ENCODE measurements at places on chromosomes 6 and 20. TPM values are rescaled to one million over a fixed set of nuclear protein-coding genes. Genes with fewer than 3 reads are reported as not detected.

GRCh38 chr20:25044660-25045342, 13.1 kb downstream of the ACSS1 start:
- DNase-seq: no peak

- no peak for DNase-seq
Measured at GRCh38 chr6:24927277-24927955, 8.3 kb downstream of the RIPOR2 start.

GRCh38 chr20:2207770-2208097, 88.1 kb upstream of the TGM3 start:
- no peak for DNase-seq

GRCh38 chr6:137148306-137149034, 25.0 kb downstream of the IL22RA2 start:
- DNase-seq: no peak

GRCh38 chr6:21109391-21110178, 484.0 kb upstream of the SOX4 start:
- no peak for DNase-seq

DNA sequence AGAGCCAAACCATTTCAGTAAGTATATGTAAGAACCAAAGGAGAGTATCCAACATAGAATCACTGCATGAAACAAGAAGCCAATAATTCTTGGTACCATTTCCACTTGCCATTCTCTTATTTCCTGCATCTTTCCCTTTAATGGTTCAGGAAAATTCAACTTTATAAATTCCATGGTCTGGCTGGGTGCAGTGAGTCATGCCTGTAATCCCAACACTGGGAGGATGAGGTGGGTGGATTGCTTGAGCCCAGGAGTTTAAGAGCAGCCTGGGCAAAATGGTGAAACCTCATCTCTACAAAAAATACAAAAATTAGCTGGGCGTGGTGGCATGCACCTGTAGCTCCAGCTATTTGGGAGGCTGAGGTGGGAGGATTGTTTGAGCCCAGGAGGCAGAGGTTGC, 21.2 kb downstream of the NHLRC1 start:
- DNase-seq: no peak

- DNase-seq: no peak
Measured at GRCh38 chr6:54998576-54998975, 152.0 kb downstream of the FAM83B start.

DNA sequence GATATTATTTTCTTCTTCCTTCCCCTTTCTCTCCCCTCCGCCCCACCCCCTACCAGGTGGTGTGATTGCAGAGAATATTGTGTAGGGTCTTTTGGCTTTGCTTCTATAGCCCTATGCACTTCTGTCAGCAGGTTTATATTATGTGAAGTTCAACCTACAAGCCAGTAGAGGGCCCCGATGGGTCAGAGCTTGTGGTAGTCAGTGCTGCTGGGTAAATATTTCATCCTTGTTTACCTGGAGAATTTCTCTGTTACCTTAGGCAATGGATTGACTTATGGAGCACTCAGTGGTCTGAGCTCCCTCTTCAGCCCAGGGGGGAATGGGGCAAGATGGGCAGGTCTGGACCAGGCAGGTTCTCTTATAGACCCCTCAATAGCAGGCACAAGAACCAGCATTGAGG, 720.9 kb downstream of the GRIK2 start:
- DNase-seq: no peak

- DNase-seq: no peak
Measured at GRCh38 chr6:106184629-106185028, 98.5 kb downstream of the PRDM1 start.

GRCh38 chr20:18314786-18315406, 26.6 kb downstream of the ZNF133 start:
- no peak for DNase-seq

GRCh38 chr20:24033151-24033550, 44.6 kb upstream of the GGTLC1 start:
- DNase-seq: peak; percentile 26

SLCO4A1 gene
- total RNA-seq: 55.0 TPM

GRCh38 chr20:1664911-1665310, 7.3 kb upstream of the SIRPG start:
- peak; percentile 74 for DNase-seq

DNA sequence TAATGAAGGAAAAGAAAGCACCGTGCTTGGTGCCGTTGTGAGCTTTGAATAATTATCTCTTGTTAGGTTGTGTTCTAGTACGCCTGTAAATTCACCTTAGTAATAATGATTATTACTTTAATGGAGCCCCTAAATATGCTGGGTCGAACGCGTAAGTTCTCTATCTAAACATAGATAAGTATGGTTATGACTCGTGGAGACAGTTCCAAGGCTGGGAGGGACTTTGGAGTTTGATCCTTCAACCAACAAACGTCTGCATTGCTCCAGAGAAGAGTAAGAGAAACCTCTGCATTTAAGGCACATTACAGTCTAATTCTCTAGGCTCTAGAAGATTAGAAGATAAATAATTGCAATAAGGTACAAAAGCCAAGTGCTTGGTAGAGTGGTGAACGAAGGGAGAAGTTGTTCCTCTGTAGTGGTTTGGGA, 514 bp downstream of the ACOT13 start:
- no peak for DNase-seq

FAM83C gene
- total RNA-seq: not detected

TRIM10 gene
- total RNA-seq: not detected

SAMD3 gene
- total RNA-seq: 2.7 TPM

DNA sequence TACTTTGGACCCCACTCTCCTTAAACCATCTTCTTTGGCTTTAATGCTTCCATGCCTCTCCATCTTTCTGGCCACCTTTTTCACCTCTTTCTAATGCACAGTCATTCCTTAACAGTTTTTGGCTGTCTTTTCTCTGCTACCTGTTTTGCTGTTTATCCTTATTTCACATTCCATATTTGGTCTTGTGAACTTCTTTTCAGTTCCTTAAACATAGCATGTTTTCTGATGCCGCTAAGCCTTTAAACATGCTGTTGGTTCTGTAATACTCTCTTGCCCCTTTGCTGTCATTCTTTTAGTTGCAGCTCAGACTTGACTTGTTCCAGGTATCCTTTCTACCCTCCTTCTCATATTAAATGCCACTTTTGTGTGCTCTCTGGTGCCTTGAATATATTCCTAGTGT, 35.8 kb downstream of the TOP1 start:
- DNase-seq: no peak

DNA sequence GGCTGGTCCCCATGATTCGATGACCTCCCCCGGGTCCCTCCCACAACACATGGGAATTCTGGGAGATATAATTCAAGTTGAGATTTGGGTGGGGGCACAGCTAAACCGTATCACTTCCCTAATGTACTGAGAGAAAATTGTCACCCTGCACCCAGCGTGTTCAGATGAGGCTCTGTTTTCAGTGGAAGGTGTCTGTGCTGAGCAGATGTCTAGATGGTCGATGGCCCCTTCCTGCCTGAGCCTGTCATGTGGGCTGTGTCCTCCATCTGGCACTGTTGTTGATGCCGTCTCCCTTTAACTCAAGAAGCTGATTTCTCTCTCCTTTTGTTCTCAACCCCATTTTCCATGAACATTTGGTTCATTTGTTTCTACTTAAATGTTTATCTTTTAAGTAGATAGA, 37.0 kb downstream of the TMEM181 start:
- no peak for DNase-seq

SIM1 gene
- total RNA-seq: not detected

DNA sequence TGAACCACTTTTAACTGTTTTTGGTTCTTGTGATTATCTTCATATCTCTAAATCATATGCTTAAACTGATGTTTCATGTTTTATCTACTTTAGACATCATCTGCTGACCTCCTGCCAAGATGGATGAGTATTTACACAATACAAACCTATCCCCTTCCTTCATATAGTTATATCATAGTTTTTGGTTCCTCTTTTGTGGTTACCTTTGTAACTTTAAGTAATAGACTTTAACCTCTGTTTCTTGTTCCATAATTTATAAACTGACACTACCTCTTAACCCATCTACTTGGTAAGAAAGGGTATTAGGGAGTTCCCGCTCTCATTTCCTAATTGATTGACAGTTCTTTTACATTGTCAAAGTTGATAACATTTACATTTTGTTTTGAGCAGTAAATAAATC, 11.9 kb downstream of the PCMT1 start:
- DNase-seq: no peak

DNA sequence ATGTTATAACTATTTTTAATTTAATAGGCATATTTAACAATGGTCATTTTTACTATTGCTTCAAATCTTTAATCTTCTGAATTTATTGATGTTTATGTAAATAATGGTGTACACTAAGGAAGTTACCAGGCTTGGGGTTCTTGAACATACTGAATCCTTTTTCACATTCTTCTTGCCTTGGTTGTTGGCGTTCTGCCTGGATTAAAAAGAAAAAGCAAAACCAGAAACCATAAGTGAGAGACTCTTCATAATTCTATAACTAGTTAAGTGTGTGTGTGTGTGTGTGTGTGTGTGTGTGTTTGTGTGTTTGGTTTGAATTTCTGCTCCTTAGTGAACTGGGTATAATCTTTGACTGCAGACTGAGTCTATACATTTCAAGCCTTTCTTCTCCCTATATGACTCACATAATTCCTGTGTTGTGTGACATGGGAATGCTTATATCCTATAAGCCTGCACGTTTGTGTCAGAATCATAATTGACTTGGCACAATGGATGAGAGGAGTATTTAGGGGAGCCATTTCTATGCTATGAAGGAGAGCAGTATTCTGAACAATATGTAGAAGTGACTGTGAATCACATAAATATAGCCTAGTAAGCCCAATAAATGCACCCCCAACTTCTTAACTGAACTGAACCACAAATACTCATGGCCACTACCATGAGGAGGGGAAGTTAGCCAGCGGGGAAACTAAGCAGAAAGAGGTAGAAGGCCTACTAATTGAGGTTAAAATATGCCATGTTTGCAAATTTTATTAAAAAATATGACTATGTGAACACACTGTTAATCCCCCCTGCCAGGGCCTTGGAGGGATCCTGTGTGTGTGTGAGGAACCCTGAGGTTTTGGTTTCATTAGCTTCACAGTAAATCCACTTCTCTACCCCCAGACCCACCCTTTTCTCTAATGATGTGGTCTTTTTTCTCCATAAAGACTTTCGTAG, 425.5 kb downstream of the BCKDHB start:
- no peak for DNase-seq

DNA sequence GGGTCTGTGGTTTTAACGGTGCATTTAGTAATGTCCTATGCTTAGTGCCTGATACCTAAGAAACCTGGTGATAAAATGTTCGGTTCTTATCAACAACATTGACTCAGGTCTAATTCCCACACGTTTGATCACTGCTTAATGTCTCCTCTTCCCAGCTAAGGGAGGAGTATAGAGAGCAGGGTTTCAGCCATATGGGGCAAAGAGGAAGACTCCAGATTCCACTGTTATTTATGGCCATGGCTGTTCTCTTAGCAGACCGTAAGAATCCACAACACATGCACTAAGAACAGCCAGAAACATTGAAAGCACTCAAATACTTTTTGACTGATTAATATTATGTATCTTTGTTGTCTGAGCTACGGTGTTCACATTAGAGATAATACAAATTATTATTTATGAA, 112.1 kb downstream of the BCAS1 start:
- DNase-seq: no peak

- no peak for DNase-seq
Measured at GRCh38 chr20:50373674-50374286, 136.4 kb upstream of the PTPN1 start.

DNA sequence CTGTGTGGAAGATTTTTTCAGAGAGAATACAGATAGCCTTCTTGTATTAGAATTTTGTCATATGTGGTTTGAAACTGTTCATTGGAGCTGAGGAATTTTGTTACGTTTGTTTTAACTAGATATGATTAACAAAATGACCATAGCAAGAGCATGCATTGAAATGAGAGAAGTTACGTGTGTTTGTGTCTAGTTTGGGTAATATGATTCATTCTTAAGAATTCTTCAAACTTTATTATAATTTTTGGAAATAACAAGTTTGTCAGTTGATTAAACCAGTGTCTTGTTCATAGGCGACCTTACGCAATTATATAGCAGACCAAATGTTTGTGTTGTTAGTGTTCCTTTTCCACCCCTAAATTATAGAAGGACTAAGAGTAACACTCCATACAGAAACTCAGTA, 5.5 kb downstream of the GMNN start:
- DNase-seq: no peak

DNA sequence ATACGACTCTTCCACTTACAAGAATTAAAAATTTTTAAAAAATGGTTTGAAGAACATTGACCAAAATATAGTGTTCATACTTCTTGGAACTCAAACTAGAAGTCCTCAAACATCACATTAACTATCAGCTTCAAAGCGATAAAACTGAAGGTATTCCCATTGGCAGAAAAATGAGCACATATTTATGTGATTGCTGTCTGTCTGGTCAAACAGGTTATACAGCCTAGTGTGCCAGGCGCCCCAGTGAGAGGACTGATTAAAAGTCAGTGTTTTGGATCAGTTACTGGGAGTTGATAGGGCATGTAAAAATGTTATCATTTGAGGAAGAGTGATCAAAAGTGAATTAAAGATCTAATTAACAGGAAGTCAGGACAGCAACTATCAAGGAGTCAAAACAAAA, 738.8 kb downstream of the HDGFL1 start:
- DNase-seq: no peak

DNA sequence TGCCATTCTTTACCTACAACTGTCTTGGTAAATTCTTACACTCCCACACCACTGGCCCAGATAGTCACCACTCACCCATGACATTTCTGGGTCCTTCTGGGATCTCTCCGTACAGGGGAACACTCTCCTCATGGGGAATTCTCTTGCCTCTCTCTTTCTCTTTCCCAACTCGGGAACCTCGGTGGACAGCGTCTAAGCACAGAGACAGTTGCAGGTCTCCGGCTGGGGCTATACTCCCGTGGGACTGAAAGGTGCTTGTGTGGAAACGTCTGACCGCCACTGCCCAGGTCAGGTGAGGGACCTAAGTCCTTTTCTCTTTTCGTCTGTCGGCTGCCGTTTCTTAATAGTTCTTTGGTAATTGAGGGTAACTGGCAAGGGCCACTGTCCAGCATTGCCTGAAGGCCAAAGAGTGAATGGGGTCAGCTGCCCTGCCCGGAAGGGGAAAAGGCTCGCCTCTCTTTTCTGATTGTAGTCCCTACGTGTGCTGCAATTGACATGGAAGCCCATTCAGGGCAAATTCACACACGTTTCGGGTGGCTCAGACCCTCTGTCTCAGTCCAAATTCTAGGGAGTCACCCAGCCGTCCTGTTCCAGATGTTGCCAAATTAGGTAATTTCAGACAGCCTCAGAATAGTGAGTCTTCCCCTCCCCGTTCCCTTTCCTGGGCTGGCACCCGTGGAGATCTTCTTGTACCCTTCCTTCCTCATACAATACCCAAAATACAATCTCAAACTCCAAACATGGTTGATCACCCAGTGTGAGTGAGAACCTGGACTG, 31.2 kb upstream of the RIPK1 start:
- no peak for DNase-seq

GRCh38 chr20:3678856-3679720, 2.7 kb downstream of the ADAM33 start:
- no peak for DNase-seq

GRCh38 chr6:113380591-113380990, 476.6 kb upstream of the MARCKS start:
- DNase-seq: no peak

- no peak for DNase-seq
Measured at GRCh38 chr6:145502416-145502815, 232.9 kb downstream of the EPM2A start.

Data from activated naive CD8-positive, alpha-beta T cell treated with anti-CD3 and anti-CD28 coated beads for 36 hours (primary cell).